Esophagus squamous epithelium (tissue), 5 donors: ENCODE measurements at places on chromosomes 1 and 21.

DNA sequence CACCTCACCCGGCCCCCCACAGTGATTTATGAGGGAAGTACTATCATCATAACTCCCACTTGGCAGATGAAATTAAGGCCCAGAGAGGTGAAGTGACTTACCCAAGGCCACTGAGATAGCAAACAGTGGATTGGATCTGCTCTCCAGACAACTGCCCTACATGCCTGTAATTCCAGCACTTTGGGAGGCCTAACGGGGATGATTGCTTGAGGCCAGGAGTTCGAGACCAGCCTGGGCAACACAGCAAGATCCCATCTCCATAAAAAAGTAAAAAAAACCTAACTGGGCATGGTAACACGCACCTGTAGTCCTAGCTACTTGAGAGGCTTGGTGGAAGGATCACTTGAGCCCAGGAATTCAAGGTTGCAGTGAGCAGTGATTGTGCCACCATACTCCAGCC lies 14.2 kb upstream of the RNF19B start:
- DNase-seq = no peak

DNA sequence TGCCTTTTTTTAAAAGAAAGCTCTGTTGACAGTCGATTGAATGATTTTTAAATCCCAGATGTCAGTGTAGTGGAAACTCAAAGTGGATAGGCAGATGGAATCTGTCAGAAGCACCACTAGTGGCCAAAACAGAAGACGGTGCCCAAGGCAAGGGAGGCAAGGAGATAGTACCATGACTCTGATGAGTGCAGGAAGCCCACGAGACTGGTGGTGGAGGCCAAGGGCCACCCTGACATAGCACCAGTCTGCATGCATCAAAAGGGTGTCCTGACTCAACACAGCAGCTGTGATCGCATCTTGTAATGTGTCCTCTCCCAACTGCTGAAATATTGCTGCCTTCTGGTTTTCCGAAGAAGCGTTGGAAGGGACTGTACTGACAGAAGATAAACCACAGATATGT lies 124.1 kb upstream of the PAPPA2 start:
- DNase-seq = no peak

DNA sequence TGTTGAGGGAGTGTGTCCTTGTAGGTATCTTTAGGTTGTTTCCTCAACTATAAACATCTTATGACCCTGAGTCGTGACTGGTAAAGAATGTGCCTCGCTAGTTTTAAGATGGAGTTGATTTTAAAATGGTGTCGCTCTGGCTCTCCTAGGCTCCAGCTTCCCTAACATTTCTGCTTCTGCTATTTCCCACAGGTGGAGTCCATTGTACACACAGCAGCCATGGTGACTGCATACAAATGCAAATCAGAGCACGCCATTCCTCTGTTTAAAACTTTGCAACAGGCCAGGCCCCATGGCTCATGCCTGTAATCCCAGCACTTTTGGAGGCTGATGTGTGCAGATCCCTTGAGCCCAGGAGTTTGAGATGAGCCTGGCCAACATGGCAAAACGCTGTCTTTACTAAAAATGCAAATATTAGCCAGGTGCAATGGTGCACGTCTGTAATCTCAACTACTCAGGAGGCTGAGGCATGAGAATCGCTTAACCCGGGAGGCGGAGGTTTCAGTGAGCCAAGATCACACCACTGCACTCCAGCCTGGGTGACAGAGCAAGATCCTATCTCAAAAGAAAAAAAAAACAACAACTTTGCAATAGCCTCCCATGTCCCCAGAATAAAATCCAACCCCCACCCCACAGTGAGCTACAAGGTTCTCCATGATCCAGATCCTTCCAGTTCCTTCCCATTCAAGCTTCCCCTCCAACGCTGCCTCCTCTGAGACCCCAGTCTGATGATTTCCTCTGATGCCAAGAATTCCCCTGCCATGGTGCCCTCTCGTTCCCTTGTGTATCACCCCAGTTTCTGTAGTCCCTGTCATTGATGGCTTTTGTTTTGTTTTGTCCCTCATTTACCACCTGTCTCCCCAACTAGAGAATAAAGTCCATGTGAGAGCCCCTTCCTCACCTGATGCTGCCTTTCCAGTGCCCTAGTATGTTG lies 36.9 kb upstream of the KLHDC7A start:
- DNase-seq = no peak

GRCh38 chr1:39846796-39847195 lies 36.5 kb downstream of the TRIT1 start:
- DNase-seq = no peak

- DNase-seq = no peak
Measured at GRCh38 chr1:154689083-154689482, 81.1 kb upstream of the ADAR start.

DNA sequence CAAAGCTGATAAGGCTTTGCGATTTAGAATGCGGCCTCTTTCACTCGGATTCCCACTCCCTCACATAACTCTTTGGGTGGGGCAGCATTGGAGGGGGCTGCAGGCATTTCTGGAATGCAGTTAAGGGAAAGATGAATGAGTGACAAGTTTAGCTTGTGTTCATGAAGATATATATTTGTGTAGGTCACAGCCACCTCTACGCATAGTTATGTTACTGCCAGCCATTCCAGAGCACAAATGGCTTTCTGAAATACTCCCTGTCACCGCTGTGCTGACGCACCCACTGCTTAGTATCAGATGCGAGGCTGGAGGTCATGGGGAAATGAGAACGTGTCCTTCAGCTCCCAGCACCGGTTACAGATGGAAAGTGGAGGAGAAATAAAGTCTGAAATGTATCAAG lies 54.1 kb upstream of the ATP1A1 start:
- DNase-seq = no peak

DNA sequence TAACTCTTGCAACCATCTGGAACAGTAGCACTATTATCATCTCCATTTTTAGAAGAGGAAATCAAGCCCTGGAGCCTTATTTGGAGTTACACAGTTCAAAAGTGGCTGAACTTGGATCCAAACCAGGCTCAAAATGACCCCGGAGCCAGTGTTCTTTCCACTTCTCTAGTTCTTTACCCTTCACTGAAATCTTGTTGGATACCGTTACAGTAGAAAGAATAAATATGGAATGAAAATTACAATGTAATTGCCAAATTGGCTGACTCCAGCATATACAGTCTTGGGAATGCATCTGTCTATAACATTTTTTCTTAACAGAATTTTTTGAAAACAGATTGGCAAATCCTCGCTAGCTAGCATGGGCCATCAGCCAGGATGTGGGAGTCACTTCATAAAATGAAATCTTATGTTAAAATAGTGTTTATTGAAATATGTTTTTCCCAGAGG lies 261.4 kb downstream of the CTH start:
- DNase-seq = no peak

- DNase-seq = no peak
Measured at GRCh38 chr1:219144658-219145315, 28.9 kb upstream of the LYPLAL1 start.

DNA sequence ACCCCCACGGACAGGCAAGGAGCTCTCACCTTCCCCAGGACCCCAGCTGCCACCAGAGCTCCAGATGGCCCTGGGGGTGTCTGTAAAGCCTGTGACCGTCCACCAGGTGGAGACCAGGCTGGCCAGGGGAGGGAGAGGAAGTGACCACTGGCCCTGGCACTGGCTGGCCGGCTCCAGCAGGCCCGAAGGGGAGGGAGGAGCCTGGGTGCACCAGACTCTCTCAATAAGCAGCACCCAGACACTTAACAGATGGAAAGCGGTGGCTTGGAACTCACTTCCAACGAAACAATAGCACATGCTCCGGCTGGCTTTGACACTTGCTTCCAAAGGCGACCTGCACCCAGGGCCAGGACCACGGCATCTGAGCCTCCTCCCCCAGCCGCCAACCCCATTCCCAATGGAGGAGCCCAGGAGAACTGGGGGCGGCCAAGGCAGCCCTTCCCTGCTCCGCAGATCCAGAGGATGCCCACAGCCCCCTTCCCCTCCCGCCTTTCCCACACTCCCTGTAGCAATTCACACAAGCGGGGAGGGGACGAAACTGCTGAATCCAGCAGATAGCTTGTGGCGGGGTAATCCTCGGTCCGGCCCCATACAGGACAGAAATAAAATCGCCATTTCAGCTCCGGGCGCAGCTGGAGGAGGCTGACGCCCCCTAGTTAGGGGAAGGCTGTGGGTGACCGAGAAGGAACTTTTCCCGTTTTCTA lies 742 bp upstream of the PDE9A start:
- DNase-seq = no peak

DNA sequence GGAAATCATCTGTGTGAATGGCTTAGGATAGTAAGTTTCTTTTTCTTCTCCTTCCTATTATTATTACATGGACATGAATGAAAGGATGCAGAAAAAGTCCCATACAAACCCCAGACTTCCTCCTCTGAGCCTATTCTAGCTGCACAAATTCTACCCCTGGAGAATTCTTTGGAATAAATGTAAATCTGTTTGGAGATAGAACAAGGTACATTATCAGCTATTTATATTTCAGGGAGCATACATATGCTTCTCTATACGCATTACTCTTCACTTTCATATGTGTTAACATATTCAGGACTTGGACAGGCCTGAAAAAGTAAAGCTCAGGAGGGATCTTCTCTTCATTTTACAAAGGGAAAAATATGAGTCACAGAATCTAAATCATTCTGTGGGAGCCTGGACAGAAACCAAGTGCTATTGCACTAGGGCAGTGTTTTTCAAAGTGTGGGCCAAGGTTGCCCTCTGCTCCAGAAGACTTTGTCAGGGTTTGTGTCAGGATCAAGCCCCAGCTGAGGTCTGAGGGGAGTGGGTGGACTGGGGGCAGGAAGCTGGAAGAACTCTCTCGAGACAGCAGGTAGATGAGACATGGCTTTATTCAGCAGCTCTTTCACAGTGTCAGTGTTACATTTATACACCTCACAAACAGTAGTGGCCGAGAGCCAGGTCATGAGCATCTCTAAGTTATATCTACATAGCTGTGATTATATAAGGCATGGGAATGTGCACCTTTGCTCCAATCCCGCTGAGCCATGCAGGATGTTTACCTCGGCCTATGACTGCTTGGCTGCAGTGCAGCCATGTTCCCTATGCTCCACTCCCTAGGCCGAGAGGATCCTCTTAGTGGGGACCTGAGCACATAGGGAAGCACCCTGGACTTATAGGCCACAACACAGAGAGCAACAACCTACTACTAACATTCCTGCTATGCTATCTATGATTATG lies 114.3 kb downstream of the GDAP2 start:
- DNase-seq = no peak

- no peak for DNase-seq
Measured at GRCh38 chr1:175164751-175165150, 27.8 kb downstream of the KIAA0040 start.

- DNase-seq = no peak
Measured at GRCh38 chr1:8357329-8358101, 39.6 kb downstream of the SLC45A1 start.

DNA sequence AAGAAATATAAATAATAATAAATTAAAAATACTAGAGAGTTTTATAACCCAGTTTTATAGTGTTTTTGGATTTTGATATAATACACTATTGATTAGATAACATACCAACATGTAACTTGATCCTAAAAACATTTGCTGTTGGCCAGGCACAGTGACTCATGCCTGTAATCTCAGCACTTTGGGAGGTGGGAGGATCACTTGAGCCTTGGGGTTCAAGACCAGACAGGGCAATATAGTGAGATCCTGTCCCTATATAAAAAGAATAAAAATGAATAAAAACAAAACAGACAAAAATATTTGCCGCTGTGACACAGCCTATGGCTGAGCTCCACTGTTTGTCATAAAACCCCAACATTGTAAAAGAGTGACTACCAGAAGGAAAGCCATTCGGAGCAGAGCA lies 26.1 kb downstream of the VPS13D start:
- DNase-seq = no peak
